ENCODE measurements at places on chromosomes 1 and 21. TPM values are rescaled to one million over a fixed set of nuclear protein-coding genes. Genes with fewer than 3 reads are reported as not detected.

GBP6 gene
- not detected for polyA plus RNA-seq

AADACL3 gene
- polyA plus RNA-seq = not detected

NDUFV3 gene
- 17.4 TPM for polyA plus RNA-seq

SPRR2B gene
- not detected for polyA plus RNA-seq

KCNK2 gene
- not detected for polyA plus RNA-seq

CFHR3 gene
- not detected for polyA plus RNA-seq

METTL18 gene
- 29.2 TPM for polyA plus RNA-seq

SYTL1 gene
- 130 TPM for polyA plus RNA-seq

UQCRHL gene
- 1.3 TPM for polyA plus RNA-seq

PCSK9 gene
- polyA plus RNA-seq = not detected

SH2D2A gene
- 2.1 TPM for polyA plus RNA-seq

C4BPB gene
- polyA plus RNA-seq = not detected

NGF gene
- not detected for polyA plus RNA-seq

RNPEP gene
- polyA plus RNA-seq = 38.5 TPM

STIL gene
- 1.3 TPM for polyA plus RNA-seq

KIRREL1 gene
- not detected for polyA plus RNA-seq

EDEM3 gene
- 7.9 TPM for polyA plus RNA-seq

ANGEL2 gene
- polyA plus RNA-seq = 33.1 TPM

BTBD8 gene
- 0.93 TPM for polyA plus RNA-seq

TPTE gene
- polyA plus RNA-seq = not detected

S100A16 gene
- not detected for polyA plus RNA-seq

A3GALT2 gene
- not detected for polyA plus RNA-seq

WDR47 gene
- 3.7 TPM for polyA plus RNA-seq

SH2D5 gene
- polyA plus RNA-seq = not detected

TFF1 gene
- not detected for polyA plus RNA-seq

HAO2 gene
- not detected for polyA plus RNA-seq

TNFRSF8 gene
- 0.40 TPM for polyA plus RNA-seq

TACSTD2 gene
- not detected for polyA plus RNA-seq

CD53 gene
- polyA plus RNA-seq = 1,279 TPM

NPHS2 gene
- polyA plus RNA-seq = not detected

SYCP1 gene
- polyA plus RNA-seq = not detected

SPRR3 gene
- not detected for polyA plus RNA-seq

FLG2 gene
- not detected for polyA plus RNA-seq

COL6A1 gene
- polyA plus RNA-seq = not detected

FCRL3 gene
- polyA plus RNA-seq = 84.5 TPM

CR1L gene
- not detected for polyA plus RNA-seq

DPT gene
- polyA plus RNA-seq = not detected

GJB5 gene
- polyA plus RNA-seq = not detected

PDZK1IP1 gene
- polyA plus RNA-seq = 1.1 TPM

RHD gene
- polyA plus RNA-seq = 0.19 TPM

PKP1 gene
- polyA plus RNA-seq = not detected

ATP6V1G3 gene
- polyA plus RNA-seq = not detected

GNAI3 gene
- polyA plus RNA-seq = 8.1 TPM

PTGFRN gene
- polyA plus RNA-seq = not detected

RBM34 gene
- 86.7 TPM for polyA plus RNA-seq

WNT4 gene
- polyA plus RNA-seq = not detected

INKA2 gene
- polyA plus RNA-seq = 1.3 TPM

CELA3A gene
- polyA plus RNA-seq = not detected
